T-helper 17 cell (primary cell): ENCODE measurements at places on chromosomes 7 and 10. TPM values are rescaled to one million over a fixed set of nuclear protein-coding genes. Genes with fewer than 3 reads are reported as not detected.

GRCh38 chr7:151757274-151757673 lies 119.6 kb downstream of the PRKAG2 start:
- DNase-seq, result no peak
- H3K4me1 ChIP-seq, result peaks cover 25% of the 10 kb centered on the region
- H3K4me3 ChIP-seq, result no peak overlapping the region
- no peaks in the 10 kb centered on the region for H3K27me3 ChIP-seq
- peaks cover 2% of the 10 kb centered on the region for H3K36me3 ChIP-seq

GRCh38 chr10:95071107-95071660 lies 1.9 kb upstream of the CYP2C8 start:
- no peak overlapping the region for H3K4me3 ChIP-seq
- no peak overlapping the region for H3K27ac ChIP-seq
- no peak for DNase-seq
- H3K36me3 ChIP-seq, result no peaks in the 10 kb centered on the region

GRCh38 chr7:29854257-29854938 lies 48.1 kb downstream of the WIPF3 start:
- H3K4me3 ChIP-seq, result no peak overlapping the region
- H3K27me3 ChIP-seq, result peaks cover 30% of the 10 kb centered on the region
- DNase-seq, result no peak
- H3K27ac ChIP-seq, result no peak overlapping the region
- H3K36me3 ChIP-seq, result no peaks in the 10 kb centered on the region

DNA sequence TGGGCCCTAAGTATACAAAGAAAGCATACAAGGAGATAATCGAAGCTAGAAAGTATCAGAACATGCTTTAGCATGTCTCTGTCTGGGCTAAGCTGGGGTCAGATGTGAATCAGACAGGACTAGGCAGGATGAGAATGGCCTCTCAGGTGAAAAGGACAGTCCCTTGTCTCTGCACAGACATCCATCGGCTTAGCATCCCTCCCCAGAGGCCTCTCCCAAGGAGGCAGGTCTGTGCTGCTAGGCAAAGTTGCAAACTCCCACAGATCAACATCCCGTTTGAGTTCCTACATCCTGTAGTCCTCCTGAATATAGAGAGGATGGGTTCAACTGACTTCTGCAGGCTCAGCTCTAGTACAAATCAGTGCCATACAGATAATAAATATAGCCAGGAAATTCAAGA lies 24.5 kb downstream of the CHST15 start:
- H3K4me1 ChIP-seq, result peaks cover 21% of the 10 kb centered on the region
- H3K27me3 ChIP-seq, result peaks cover 16% of the 10 kb centered on the region
- no peak overlapping the region for H3K4me3 ChIP-seq
- DNase-seq, result no peak
- no peak overlapping the region for H3K27ac ChIP-seq

DNA sequence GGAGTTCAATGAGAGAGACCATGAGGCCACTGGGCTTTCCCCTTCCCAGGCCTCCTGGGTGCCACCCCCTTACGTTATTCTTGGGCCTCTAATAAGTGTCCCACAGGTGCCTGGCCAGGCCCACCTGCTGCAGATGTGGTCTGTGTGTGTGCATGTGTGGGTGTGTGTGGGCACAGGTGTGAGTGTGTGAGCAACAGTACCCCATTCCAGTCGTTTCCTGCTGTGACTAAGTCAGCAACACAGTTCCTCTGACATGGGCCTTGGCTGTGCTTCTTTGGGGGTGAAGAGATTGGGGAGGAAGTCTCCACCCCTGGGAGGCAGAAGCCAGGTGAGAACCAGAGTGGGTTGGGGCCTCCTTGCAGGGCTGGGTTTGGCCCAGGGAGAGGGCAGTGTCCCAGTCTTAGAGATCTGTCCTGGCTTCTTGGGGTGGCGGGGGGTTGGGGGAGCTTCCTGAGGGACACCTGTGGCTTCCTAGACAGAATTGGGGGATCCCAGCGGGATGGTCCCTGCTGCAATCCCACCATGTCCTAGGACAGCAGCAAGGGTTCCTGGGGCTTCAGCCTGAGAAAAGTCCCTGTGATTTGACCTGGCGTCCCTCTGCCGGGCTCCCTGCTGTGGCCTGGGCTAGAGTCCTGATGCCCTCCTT lies 4.1 kb upstream of the PILRB start:
- peak overlapping the region; percentile 50 for H3K4me3 ChIP-seq
- H3K27me3 ChIP-seq, result no peaks in the 10 kb centered on the region
- peaks cover 3% of the 10 kb centered on the region for H3K4me1 ChIP-seq
- DNase-seq, result no peak
- H3K27ac ChIP-seq, result peak overlapping the region; percentile 75

GRCh38 chr10:102646610-102647442 lies 2.5 kb downstream of the TRIM8 start:
- H3K4me1 ChIP-seq, result peaks cover 51% of the 10 kb centered on the region
- H3K27ac ChIP-seq, result peak overlapping the region; percentile 99
- no peaks in the 10 kb centered on the region for H3K27me3 ChIP-seq

Gene LRRC72
- not detected for total RNA-seq
